ENCODE measurements at places on chromosomes 1 and 21. TPM values are rescaled to one million over a fixed set of nuclear protein-coding genes. Genes with fewer than 3 reads are reported as not detected.

ISG20L2 gene
- total RNA-seq = 33.4 TPM

ACKR1 gene
- 0.23 TPM for total RNA-seq

FNDC5 gene
- 5.5 TPM for total RNA-seq

CD164L2 gene
- total RNA-seq = 0.72 TPM

INAVA gene
- total RNA-seq = 35.8 TPM

CLIC6 gene
- total RNA-seq = 5.4 TPM

KCNA3 gene
- total RNA-seq = 0.26 TPM

CD2 gene
- not detected for total RNA-seq

C1QC gene
- total RNA-seq = not detected

NEXN gene
- total RNA-seq = 2.4 TPM

SYT6 gene
- total RNA-seq = 2.1 TPM

TNFSF4 gene
- 0.15 TPM for total RNA-seq

RNU5D-1 gene
- not detected for total RNA-seq

TAS1R1 gene
- not detected for total RNA-seq

NFASC gene
- total RNA-seq = 3.8 TPM

ARHGEF10L gene
- total RNA-seq = 3.1 TPM

RGS1 gene
- total RNA-seq = not detected

SLAMF9 gene
- total RNA-seq = not detected

TAF1A gene
- total RNA-seq = 6.6 TPM

MSH4 gene
- total RNA-seq = 0.44 TPM

CFAP107 gene
- total RNA-seq = not detected

LENEP gene
- total RNA-seq = 0.82 TPM

RAP1GAP gene
- 0.56 TPM for total RNA-seq

TRAF3IP3 gene
- not detected for total RNA-seq

NLRP3 gene
- 0.44 TPM for total RNA-seq

THEMIS2 gene
- 9.6 TPM for total RNA-seq

KCNJ6 gene
- 0.41 TPM for total RNA-seq

ASTN1 gene
- 66.6 TPM for total RNA-seq

CYP4A11 gene
- not detected for total RNA-seq

WDR64 gene
- total RNA-seq = 0.80 TPM

PTGFR gene
- 0.41 TPM for total RNA-seq

LIN28A gene
- 107 TPM for total RNA-seq

SPRR1B gene
- not detected for total RNA-seq

ACTL8 gene
- total RNA-seq = 0.26 TPM

COL16A1 gene
- total RNA-seq = 5.3 TPM

COL6A1 gene
- 65.5 TPM for total RNA-seq

FAM72C gene
- total RNA-seq = 2.5 TPM

RNU1-1 gene
- total RNA-seq = 3,428 TPM

PPIAL4G gene
- 0.08 TPM for total RNA-seq

ACTA1 gene
- total RNA-seq = 1.5 TPM

KIRREL1 gene
- total RNA-seq = 66.8 TPM

FLG2 gene
- total RNA-seq = not detected

AP4B1 gene
- total RNA-seq = 28.4 TPM

OR2T33 gene
- total RNA-seq = not detected

KCNAB2 gene
- total RNA-seq = 4.1 TPM

NECTIN4 gene
- total RNA-seq = 0.13 TPM

DMBX1 gene
- total RNA-seq = not detected

IARS2 gene
- 60.3 TPM for total RNA-seq

SYT11 gene
- total RNA-seq = 15.4 TPM

SLFNL1 gene
- 0.38 TPM for total RNA-seq

ADAM30 gene
- not detected for total RNA-seq

BEND5 gene
- 9.1 TPM for total RNA-seq

LRRN2 gene
- total RNA-seq = 71.1 TPM

MPL gene
- 6.2 TPM for total RNA-seq

TACSTD2 gene
- 0.10 TPM for total RNA-seq

LCE1C gene
- not detected for total RNA-seq

AKR7A2 gene
- total RNA-seq = 34.1 TPM
